ENCODE measurements at places on chromosomes 1 and 21. TPM values are rescaled to one million over a fixed set of nuclear protein-coding genes. Genes with fewer than 3 reads are reported as not detected.

GRCh38 chr1:114224196-114224907 lies 70.7 kb upstream of the SYT6 start:
- peak; percentile 85 for DNase-seq

- DNase-seq = no peak
Observed at GRCh38 chr1:43864111-43865045, 69.2 kb upstream of the ARTN start.

DNA sequence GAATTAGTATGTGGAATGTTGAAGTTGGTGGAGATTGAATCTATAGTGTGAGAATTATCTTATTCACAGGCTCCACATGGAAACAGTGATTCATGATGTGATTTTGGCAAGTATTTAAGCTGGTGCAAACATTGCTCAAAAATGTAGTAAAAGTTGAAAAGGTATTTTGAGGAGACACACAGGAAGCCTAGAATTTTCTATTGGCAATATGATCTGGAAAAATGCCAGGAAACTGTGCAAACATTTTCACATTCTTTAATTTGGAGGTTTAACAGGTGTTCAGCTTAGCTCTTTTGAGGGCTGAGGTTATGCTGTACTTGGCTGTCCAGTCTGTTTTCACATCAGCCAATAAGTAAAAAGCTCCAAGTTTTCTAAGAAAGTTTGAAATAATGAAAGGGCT lies 327.3 kb downstream of the RWDD3 start:
- no peak for DNase-seq

The GBP2 gene
- 106 TPM for total RNA-seq

DNA sequence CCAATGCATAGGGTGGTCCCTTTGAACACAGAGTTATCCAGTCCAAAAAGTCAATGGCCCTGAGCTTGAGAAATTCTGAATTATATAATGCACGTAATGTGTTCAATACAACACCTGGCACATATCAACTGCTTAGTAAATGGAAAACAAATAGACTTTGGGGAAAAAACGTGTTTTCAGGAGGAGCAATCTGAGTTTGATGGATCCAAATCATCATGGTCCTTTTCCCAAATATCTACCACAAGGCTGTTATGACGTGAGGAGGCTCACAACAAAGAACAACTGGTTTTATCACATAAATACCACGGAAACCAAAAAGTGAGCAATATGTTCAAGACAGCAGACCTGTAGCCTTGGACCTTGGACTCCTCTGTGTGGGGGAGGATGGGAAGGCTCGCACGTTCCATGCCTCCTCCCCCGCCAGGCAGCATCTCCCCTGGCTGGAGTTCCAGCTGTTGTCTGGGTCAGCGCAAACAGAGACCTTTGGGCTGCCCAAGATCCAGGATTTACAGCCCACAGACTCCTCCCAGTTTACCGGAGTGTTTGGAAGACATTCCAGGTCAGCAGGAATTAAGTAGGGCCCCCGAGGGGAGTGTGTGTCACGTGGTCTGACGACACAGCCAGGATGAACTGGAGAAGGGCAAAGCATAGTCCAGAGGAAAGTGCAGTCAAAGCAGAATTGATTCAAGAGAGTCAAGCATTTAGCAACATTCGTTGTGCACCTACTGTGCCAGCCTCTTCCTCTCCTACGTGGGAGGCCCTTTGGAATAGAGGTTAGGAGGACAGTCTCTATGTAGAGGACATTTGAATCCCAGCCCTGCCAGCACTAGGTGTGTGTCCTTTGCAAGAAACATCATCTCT lies 32.2 kb upstream of the MED18 start:
- peak; percentile 84 for DNase-seq

The GREM2 gene
- 4.8 TPM for total RNA-seq

DNA sequence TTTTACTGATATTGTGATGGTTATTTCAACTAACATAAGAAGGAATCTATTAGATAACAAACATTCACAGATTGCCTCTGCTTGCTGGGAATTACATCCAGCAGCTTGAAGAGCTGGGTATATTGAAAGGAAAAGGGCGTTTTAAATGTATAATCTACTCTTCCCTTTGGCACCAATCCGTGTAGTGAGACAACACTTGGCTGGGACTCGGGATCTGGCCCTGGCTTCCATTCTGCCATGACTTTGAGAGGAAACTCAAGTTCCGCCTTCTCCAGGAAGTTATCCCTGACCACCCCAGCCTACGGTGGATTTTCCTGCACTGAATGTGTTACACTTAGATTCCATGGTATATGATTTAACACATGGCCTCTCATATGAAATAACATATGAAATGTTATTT lies 86.9 kb upstream of the UBE2U start:
- DNase-seq = peak; percentile 85

DNA sequence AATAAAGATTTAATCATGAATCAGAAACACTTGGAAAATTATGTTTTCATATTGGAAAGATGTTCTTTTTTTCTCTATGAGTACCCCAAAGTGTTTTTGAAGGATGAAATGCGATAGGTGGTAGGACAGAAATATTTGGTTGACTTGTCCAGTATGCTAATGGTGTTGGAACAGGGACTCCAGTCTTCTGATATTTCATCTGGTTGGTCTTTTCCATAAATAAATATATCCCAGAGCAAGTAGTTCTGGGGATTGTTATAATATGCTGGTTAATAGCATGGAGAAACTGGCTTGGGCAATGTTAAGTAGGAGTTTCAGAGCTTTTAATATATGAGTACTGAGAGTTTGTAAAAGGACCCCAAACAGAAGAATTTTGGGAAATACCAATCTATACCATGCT lies 8.7 kb downstream of the PGM1 start:
- DNase-seq = no peak

The SPRR1B gene
- not detected for total RNA-seq

- no peak for DNase-seq
Observed at GRCh38 chr1:21313886-21314721, 23.8 kb upstream of the ECE1 start.

The FAM177B gene
- total RNA-seq = not detected

DNA sequence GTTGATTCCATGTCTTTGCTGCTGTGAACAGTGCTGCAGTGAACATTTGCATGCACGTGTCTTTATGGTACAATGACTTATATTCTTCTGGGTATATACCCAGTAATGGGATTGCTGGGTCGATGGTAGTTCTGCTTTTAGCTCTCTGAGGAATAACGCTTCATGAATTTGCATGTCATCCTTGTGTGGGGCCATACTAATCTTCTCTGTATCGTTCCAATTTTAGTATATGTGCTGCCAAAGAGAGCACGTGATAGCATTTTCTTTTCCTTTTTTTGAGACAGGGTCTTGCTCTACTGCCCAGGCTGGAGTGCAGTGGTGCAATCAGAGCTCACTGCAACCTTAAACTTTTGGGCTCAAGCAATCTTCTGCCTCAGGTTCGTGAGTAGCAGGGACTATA lies 24.9 kb upstream of the MAP1LC3C start:
- DNase-seq = no peak

The MRPL24 gene
- 36.4 TPM for total RNA-seq

The OR6N1 gene
- 2.2 TPM for total RNA-seq

The RHEX gene
- 4.1 TPM for total RNA-seq

The TRABD2B gene
- total RNA-seq = 2.4 TPM

DNA sequence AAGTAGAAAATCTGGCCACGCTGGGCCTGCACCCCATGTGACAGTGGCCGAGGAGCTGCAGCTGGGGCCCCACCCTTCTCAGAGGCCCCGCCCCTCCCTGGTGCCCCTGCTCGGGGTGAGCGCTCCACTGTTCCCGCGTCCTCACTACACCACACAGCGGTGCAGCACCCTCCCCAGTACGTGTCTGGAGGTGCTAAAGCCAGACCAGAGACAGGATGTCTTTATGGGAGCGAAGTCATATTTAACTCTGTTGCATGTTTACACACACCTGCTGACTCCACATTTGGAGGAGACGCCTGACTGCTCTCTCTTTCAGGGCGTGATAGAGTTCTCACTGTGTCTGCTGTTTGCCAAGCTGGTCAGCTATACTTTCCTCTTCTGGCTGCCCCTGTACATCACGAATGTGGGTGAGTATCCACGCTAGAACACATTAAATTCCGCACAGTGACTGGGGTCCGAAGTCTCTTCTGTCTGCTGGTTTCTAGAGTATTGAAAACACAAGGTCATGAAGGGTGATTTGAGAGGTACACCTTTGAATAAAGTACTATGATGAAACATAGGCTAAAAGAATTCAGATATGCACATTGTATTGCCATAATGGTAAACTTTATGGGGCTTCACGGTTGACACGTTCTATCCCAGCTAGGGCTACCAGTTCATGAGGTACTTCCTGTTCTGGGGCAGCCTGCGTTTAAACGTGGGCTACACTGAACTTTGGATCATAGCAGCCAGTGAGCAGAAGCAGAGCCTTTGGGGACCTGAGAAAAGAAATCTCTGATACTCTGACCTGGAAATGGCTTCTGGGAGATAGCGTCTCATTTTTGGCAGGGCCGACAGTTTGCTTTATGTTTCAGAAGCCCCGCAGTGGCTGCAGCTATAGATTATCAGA lies 48.4 kb downstream of the SLC37A1 start:
- DNase-seq = no peak

DNA sequence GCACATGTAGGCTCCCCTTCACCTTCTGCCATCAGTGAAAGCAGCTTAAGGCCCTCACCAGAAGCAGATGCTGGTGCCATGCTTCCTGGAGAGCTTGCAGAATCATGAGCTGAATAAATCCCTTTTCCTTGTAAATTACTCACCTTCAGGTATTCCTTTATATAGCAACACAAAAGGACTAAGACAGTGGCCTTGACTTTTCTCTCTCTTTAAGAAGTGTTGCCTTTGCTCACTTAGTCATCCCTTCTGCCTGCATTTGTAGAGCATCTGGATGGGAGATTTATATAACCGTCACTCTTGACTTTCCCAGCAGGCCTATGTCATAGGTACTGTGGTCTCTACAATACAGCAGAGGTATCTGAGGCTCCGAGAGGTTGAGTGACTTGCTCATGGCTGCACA lies 3.7 kb downstream of the PCSK9 start:
- no peak for DNase-seq

DNA sequence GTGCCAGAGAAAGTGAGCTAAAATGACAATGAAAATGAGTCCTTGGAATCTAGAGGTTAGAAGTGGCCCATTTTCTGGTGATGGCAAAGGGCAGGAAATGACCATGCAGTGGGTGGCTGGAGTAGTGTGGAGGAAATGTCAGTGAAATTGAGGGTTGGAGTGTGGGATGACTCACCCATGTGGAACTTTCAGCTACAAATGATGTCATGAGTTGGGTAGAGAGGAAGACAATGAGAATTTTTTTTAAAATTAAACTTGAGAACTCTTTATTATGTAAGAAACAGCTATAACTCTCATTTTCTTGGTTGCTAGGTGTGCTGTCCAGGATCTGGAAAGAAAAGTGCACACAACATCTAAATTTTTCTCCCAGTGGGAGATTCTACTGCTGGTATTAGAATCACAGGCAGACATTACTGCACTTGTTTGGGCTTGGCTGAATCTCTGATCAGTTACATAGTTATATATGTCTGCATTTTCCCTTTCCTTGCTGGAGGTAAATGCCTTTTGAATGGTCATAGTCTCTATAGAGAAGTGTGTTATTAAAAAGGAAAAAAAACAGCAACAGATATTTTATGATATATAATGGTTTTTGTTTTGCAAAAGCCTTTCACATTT lies 56.8 kb upstream of the GNG12 start:
- peak; percentile 46 for DNase-seq

GRCh38 chr21:33924079-33924765 lies 8.6 kb upstream of the ATP5PO start:
- DNase-seq = peak; percentile 92

- no peak for DNase-seq
Observed at GRCh38 chr1:75136195-75136815, 2.1 kb downstream of the LHX8 start.

- DNase-seq = no peak
Observed at GRCh38 chr1:6419397-6419803, 319 bp downstream of the HES2 start.

DNA sequence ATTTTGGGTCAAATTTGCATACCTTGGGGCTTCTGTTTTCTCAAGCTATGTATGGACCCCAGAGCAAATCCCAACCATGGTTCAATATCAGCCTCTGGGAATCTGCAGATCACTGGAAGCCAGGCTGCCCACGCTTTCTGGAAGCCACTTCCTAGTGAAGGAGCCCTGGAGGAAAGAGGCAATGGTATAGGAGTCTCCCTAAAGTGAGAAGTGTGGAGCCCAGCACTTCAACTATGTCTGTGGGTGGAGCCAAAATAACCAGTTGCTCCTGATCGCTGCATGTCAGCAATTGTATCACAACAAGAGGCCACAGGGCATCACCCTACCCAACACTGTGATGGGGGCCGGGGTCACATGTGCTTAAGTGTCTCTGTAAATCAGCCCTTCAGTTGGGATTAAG lies 26.9 kb downstream of the ETS2 start:
- DNase-seq = no peak

- DNase-seq = peak; percentile 55
Observed at GRCh38 chr1:64624218-64624713, 120.6 kb upstream of the RAVER2 start.

The AXDND1 gene
- total RNA-seq = 7.5 TPM

GRCh38 chr21:44286716-44287632 lies 1.3 kb downstream of the AIRE start:
- DNase-seq = no peak

The ATP1A4 gene
- total RNA-seq = 0.96 TPM

Measured in umbilical cord (tissue), 2 donors.